ENCODE measurements at places on chromosomes 4 and X. TPM values are rescaled to one million over a fixed set of nuclear protein-coding genes. Genes with fewer than 3 reads are reported as not detected.

The TMEM255A gene
- total RNA-seq = not detected

The EVC2 gene
- 5.9 TPM for total RNA-seq

DNA sequence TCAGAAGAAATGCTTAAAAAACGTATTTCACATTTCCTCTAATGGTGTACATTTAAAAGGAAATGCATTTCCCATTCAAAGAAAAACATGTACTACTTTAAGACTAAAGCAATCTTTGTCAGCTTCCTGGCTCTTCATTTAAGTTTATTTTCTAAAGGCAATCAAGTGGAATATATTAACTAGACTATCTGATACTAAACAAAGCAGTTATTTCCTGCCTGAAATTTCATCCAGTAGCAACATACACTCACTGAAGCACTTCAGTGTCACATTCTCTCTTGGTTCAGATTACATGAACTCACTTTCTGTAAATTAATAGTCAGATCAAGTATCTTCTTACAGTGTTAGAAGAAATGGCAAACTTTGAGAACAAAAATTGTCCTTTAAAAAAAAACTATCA, 42.5 kb downstream of the LRBA start:
- peak; percentile 32 for DNase-seq

DNA sequence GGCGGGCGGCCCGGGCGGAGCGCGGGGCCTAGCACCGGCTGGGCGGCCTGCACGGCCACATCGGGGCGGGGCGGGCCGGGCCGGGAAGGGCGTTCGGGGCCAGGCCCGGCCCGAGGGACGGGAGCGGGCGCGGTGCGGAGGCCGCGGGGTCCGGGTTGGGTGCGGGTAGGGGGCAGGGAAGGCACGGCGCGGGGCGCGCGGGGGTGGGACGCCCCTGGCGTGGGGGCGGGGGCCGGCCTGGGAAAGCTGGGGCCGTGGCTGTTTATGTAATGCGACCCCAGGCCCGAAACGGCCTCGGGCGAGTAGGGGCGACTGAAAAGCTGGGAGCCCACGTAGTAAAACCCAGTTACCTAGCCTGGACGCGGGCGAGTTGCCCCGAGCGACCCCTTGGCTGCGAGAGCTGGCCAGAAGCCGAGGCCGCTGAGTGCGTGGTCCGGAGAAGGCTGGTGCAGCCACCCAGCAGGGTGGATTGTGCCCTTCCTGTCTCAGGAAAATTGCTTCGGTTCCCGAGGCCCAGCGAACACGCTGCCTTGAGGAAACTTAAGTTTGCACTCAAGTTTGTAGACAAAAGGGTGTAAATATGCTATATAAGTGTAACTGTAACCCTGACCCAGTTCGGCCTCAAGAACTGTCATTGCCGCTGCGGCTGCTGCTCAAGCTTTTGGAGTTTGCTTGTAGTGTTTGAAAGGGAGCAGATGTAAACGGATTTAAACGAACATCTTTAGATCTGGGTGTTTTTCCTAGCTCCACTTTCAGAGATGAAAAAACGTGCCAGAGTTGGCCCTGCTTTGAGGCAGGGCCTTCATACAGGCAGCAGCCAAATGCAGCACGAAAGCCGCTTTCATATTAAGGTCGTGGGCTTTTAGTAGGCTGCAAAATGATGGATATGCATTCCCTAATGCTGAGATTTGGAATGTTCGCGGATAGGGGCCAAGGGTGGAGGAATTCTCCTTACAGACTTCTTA, 674 bp downstream of the SEC24B start:
- DNase-seq = peak; percentile 37

- DNase-seq = no peak
Measured at GRCh38 chr4:90030953-90031352, 96.2 kb upstream of the CCSER1 start.

GRCh38 chrX:56800801-56801200, 71.8 kb downstream of the NBDY start:
- DNase-seq = no peak

The CT45A3 gene
- total RNA-seq = not detected

The NSUN7 gene
- not detected for total RNA-seq

The ZFP92 gene
- under 0.01 TPM for total RNA-seq

DNA sequence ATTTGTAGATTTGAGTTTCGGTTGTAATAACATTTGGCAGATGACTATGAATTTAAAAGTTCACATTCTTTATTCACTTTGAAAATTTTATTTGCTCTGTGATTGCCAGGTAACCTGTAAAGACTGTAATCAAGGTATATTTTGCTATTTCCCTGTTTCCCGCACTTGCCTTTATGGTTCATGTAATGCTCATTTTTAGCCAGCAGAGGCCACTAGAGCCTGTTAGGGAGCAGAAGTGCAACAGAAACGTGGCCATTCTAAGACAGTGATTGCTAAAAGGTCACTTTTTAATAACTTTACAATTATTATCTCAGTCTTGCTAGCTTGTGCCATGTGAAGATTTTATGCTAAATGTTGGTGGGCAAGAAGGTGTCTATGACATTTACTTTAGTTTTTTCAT, 12.4 kb downstream of the YIPF6 start:
- peak; percentile 48 for DNase-seq

GRCh38 chrX:144297221-144297620, 413.4 kb downstream of the UBE2NL start:
- no peak for DNase-seq

DNA sequence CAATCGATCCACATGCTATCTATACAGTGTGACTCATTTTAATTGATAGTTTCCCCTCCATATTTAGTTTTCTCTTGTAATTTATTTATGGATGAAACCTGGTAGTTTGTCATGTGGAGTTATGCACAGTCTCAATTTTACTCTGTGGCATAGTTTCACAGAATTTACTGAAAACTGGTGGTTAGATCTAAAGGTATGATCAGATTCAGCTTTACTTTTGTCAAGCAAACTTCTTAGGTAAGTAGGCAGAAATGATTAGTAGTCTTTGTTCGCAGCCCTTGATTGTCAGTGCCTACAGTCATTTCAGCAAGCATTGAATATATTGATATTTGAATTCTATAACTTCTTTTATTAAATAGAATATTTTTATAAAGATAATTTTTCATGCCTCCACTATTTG, 2.5 kb downstream of the ADD1 start:
- DNase-seq = no peak

GRCh38 chr4:37068580-37068979, 176.0 kb upstream of the NWD2 start:
- no peak for DNase-seq

DNA sequence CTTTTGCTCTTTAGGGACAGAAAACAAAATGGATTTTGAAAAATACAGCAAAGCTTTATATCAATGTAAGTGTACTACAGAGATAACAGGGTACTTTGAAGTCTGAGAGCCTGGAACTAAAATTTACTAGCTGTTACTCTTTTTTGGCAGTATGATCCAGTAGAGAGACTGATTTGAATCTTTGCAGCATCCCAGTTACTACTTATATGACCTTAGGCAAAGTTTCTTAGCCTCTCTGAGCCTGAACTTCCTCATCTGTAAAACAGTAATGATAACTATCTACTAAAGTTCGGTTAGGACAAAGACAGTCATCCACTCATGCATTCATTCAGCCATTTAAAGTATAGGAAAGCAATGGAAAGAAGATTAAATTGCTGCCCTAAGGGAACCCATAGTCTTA, 10.1 kb downstream of the BRWD3 start:
- no peak for DNase-seq

DNA sequence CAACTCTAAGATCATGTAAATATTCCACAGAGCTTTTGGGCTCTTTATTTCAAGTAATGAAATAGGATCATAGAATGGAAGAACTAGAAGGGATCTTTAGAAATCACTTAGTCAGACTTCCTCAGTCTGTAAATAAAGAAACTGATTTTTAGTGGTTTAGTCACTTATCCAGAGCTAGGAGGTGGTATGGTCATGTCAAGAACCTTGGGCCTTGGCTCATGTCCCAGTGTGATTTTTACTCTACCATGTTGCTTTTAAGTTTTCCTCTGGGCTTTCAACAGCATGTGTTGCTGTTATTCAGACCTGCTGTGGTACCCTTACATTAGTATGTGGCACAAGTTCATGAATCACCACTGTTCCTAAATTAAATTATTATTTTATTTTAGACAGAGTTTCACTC, 184.9 kb downstream of the FRAS1 start:
- DNase-seq = no peak

DNA sequence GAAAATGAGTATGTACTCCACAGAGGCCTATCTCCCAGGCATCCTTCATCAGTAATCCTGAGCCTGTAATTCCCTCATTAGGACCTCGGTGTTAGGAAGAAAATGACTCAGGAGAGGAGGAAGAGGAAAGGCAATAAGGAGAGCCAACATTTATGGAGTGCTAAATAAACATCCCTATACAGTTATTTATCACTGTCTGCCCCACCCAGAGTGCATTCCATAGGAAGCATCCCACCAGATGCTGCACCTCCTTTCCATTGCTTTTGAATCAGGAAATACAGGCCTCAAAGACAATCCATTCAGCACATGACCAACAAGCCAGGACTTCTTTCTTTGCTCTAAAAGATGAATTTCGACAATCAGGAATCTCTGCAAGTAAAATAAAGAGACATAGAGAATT, 47.6 kb downstream of the USP38 start:
- DNase-seq = no peak

DNA sequence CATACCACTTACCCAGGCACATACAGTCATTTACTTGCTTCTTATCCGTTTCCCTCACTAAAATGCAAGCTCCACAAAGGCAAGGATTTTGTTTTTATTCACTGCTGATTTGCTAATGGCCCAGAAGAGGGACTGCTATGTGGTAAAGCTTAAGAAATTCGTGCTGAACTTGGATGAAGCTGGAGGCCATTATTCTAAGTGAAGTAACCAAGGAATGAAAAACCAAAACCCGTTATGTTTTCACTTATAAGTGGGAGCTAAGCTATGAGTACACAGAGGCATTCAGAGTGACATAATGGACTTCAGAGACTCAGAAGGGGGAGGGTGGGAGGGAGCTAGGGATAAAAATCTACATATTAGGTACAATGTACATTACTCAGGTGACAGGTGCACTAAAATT, 47.2 kb downstream of the RAB33B start:
- no peak for DNase-seq

The H2BW2 gene
- not detected for total RNA-seq

The CHRDL1 gene
- 0.36 TPM for total RNA-seq

The PROM1 gene
- not detected for total RNA-seq

- DNase-seq = no peak
Measured at GRCh38 chr4:76386566-76387305, 34.2 kb downstream of the CCDC158 start.

The XKRX gene
- 0.90 TPM for total RNA-seq

The PABPC1L2B gene
- not detected for total RNA-seq

DNA sequence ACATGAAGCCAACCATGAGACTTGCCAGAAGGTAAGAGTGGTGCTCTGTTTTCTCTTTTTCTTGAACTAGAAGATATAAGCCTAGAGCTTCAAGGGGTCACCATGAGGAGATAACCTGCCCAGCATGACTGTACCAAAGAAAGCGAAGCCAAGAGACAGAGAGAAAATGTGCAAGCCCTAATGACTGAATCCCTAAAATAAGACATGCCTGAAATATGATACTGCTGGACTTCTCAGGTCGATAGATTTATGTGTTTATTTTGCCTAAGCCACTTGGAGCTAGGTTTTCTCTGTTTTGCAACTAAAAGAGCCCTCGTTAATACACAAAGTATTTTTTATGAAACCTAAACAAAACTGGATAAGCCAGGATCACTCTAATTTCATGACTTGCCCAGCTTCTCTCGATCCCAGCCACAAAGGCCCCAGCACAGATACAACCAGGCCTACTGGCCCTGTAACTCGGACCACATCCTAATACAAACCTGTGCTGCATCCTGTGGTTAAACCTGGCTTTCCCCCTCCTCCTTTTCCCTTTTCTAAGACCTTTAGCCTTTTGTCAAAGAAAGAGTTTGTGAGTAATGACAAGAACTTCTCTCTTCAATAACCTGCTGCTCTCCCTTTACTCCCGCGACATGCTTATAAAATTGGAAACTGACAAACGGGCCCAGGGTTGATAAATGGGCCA, 185.8 kb downstream of the APBB2 start:
- peak; percentile 67 for DNase-seq

The MAGEB17 gene
- under 0.01 TPM for total RNA-seq

GRCh38 chr4:70183168-70183939, 12.2 kb upstream of the ODAM start:
- DNase-seq = peak; percentile 48

The ASB11 gene
- not detected for total RNA-seq

DNA sequence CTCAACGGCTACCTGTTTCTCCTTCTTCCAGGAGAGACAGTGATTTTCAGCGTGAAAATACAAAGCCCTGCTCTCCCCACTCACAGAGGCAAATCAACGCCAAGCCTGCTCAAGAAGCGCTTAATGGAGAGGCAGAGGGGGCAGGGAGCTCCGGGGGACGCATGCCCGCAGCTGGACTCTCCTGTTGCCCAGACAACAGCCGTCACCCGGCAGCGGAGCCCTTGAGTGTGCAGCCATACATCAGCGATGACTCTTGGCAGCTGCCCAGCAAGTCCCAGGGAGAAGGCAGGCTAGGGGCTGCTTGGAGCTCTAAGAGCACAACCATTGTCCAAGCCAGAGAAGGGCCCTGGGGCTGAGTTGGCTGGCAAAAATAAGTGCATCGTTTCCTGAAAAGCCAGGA, 71.0 kb upstream of the AFAP1 start:
- DNase-seq = peak; percentile 57

The GRIA2 gene
- total RNA-seq = not detected

GRCh38 chr4:41506130-41506529, 31.8 kb upstream of the LIMCH1 start:
- peak; percentile 13 for DNase-seq

GRCh38 chr4:163818673-163819072, 324.2 kb downstream of the TMA16 start:
- DNase-seq = no peak

DNA sequence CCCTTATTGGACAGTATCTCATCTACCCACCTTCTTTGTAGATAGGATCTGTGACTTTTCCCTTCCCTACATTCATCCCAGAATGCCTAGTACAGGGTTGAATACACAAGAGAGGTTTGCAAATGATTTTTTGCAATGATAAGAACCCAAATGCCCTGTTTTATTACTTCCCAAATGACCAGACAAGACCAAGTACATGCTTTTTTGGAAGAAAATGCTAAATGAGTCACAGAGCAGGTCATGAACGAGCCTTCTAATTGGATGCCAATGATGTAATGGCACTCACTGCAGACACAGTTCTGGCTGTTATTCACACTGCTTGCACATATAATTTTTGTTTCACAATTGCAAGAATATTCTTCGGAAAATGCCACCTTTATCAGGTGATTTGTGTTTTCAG, 17.8 kb upstream of the GABRQ start:
- DNase-seq = no peak

The PDHA2 gene
- not detected for total RNA-seq

GRCh38 chrX:45756557-45756956, 555.9 kb upstream of the DIPK2B start:
- no peak for DNase-seq

GRCh38 chr4:149997881-149998421, 80.3 kb upstream of the DCLK2 start:
- peak; percentile 60 for DNase-seq

DNA sequence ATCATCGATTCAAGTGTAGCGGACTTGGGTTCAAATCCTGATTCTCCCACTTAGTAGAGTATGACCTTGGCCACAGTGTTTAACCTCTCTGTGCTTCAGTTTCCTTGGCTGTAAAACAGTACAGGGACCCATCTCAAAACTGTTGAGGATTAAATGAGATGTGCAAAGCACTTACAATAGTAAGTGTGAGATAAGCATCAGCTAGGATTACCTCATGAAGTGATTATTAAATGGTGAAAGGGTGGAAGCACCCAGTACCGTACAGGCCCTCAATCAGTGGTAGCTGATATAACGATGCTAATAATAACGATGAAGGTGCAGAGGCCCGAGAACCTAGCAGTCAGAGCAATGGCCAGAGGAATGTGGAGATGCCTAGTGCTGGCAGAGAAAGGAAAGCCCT, 45.1 kb downstream of the PRPS1 start:
- no peak for DNase-seq

GRCh38 chr4:1216869-1217294, 32.0 kb downstream of the CTBP1 start:
- DNase-seq = no peak
